ENCODE measurements at places on chromosomes 7 and 10.

DNA sequence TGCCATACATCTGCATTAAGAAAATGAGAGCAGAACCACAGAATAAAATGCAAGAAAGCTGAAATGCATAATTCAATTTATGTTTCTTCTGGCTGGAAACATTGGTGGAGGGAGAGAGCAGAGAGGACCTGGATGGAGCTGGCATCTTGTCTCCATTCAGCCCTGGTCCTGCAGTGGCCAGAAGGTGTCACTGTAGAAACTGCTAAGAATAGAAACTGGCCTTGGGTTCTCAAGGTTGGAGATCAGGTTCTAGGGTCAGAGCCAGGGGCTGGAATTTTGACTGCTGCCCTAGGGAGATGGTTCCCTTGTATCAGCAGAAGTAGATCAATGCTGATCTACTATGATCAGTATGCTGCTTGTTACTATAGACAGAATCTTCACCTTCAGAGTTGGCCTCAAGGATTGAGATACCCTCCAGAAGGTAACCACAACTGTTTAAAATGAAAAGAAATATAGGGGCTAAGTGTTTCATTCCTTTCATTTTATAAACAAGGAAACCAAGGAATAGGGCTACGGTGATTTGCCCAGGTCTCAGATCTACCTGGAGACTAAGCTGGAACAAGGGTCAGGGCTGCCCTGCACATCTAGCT lies 13.1 kb downstream of the TAS2R41 start:
- no peak for DNase-seq

DNA sequence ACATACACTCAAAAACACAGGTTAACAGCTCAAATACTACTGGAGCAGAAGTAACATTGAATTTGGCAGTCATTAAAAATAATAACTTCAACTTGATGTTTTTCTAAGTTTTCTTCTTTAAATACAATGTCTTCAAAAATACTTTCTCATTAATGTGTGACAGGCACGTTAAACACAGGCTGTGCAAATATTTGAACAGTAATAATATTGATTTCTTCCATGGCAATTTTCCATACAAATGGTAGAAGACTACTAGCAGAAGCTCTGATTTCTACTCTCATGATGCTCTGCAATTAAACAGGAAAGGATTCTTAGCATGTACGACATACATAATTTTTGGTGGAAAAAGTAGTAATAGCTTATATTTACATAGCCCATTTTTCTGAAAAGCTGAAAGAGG lies 47.4 kb downstream of the NRP1 start:
- no peak for DNase-seq

- DNase-seq = no peak
These were observed 151.3 kb upstream of the SP4 start for GRCh38 chr7:21276471-21277035.

DNA sequence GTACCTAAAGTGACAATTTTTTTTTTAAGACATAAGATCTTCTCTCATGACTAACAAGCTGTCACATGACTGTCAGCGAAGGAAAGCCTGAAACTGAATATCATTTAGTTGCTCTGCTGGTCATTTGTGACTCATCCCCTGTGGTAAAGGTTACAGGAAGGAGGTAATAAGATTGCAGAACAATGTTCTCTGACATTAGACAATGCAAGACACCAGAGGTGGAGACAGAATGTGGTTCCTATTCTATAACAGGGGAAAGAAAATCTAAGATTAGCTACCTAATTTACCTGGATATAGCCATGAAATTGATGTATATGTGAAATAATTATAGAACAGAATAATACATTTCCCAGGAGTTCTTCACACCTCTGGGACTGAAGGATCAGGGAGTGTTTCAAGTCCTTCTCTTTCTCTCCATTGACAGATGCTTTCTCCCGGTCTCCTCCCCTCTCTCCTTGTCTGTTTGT lies 47.7 kb downstream of the LRGUK start:
- DNase-seq = peak; percentile 82

- DNase-seq = no peak
These were observed 165.6 kb downstream of the AVL9 start for GRCh38 chr7:32660936-32661335.

DNA sequence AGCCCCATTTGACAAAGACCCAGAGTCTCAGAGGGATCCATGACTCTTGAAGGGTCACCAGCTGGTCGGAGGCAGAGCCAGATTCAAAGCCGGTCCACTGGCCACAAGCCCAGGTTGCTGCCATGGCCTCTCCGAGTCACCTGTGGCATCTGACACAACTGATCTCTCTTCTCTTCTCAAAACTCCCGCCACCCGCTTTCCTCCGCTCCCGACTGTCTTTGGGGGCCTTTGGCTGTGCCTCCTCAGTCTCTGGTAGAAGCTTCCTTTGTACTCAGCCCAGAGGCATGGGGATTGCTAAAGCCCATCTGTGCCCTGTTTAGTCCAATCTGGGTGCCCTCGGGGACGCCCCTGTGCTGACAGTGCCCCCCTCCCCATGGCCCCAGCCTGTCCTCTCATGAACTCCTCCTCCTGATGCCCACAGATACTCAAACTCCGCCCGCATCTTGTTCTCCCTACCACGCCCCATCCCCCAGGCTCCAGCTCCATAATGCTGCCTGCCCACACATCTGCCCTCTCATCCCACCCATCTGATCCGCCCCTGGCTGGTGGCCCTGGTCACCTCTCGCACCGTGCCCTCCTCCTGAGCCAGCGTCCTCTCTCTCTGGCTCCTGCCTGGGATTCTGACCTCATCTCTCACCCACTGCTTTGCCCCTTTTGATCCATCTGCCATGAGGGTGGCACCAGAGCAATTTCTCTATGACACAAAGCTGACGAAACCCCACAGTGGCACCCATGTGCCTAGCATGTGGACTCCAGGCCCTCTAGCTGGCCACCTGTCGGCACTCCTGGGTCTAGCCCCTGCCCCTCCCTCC lies 150.6 kb downstream of the SLIT1 start:
- DNase-seq = no peak

- no peak for DNase-seq
These were observed 465.9 kb upstream of the CELF2 start for GRCh38 chr10:10551596-10552301.

DNA sequence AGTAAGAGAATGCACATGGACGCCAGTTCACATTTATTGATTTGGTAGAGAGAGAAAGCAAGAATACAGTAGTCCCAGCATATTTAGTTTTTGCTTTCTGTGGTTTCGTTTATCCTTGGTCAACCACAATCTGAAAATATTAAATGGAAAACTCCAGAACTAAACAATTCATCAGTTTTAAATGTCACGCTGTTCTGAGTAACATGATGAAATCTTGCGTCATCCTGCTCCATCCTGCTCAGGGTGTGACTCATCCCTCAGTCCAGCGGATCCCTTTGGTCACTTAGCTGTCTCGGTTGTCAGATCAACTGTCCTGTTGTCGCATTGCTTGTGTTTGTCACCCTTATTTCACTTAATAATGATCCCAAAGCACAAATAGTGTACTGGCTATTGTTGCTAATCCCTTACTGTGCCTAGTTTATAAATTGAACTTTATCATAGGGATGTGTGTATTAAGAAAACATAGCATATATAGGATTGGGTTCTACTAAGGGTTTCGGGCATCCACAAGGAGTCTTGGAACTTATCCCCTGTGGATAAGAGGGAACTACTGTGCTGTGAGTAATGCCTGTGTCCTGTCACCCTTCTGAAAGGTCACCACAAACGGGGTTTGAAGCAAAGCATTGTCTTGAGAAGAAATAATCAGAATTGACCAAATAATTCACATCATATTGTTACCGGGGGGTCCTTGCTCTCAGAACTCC lies 73.6 kb downstream of the OTUD1 start:
- peak; percentile 57 for DNase-seq

GRCh38 chr7:128103498-128104107 lies 72.4 kb upstream of the LRRC4 start:
- peak; percentile 16 for DNase-seq

- peak; percentile 85 for DNase-seq
These were observed 196.0 kb downstream of the RNLS start for GRCh38 chr10:88386821-88387773.

Measured in astrocyte of the spinal cord (primary cell).